ENCODE measurements at places on chromosomes 6 and 20. TPM values are rescaled to one million over a fixed set of nuclear protein-coding genes. Genes with fewer than 3 reads are reported as not detected.

Gene MCM3
- 94.4 TPM for total RNA-seq

Gene SLC17A5
- 19.3 TPM for total RNA-seq

Gene NT5E
- 258 TPM for total RNA-seq

Gene C6orf15
- total RNA-seq = not detected

Gene GATA5
- total RNA-seq = not detected
